Brain pericyte (primary cell): ENCODE measurements at places on chromosomes 3 and 15.

GRCh38 chr3:115239717-115240116, 92.6 kb upstream of the ZBTB20 start:
- DNase-seq, result peak; percentile 68

- no peak for DNase-seq
Observed at GRCh38 chr15:98085003-98085639, 124.6 kb downstream of the ARRDC4 start.

DNA sequence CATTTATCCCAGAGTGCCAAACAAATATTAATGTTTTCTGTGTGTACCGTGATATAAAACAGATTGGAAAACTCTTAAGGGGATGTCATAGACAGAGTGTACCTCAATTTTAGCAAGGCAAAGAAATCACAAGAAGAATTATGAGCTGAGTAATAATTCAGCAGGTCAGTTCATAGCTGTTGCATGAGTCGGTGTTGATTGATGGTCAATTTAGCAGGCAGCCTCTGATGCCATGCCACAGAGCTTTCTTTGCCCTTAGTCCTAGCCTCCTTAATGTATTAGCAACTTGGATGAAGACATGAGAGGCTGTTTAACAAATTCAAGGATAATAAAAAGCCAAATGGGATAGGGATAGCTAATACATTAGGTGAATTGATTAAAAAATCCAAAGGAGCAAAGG, 6.8 kb downstream of the SLC35A5 start:
- no peak for DNase-seq

DNA sequence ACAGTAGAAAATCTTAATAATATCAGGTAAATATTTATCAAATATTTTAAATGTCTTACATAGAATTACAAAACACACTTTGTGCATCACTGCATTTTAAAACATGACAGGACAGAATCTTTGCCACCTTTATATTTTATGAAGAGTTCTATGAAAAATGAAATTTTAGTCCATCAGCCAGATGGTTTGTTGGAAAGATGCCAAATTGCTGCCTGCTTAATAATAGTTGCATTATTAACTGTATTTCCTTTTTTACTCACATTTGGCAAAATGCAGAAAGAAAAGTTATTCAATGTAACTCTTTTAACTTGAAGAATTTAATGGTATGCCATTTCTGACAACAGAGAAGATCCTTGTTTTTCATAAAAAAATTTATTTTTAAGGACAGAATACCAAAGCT, 1271.6 kb downstream of the NSUN3 start:
- DNase-seq, result no peak

GRCh38 chr3:11690863-11691766, 47.4 kb upstream of the VGLL4 start:
- DNase-seq, result no peak

GRCh38 chr15:27545494-27546255, 553.4 kb downstream of the OCA2 start:
- no peak for DNase-seq

- DNase-seq, result no peak
Observed at GRCh38 chr3:141659821-141660613, 78.1 kb upstream of the RNF7 start.

DNA sequence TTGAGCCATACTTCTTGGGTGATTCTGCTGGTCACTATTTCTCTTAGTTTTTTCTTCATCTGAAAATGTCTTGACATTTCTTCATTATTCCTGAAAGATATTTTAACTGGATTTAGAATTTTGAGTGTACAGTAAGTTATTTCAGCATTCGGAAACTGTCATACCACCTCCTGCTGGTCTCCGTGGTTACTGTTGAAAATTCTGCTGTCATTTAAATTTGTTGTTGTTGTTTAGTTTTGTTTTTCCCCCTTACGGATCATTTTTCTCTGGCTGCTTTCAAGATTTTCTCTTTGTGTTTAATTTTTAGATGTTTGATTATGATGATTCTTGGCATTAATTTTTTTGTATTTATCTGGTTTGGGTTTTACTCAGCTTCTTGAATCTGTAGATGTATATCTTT, 100.5 kb downstream of the CHRNA7 start:
- DNase-seq, result no peak

DNA sequence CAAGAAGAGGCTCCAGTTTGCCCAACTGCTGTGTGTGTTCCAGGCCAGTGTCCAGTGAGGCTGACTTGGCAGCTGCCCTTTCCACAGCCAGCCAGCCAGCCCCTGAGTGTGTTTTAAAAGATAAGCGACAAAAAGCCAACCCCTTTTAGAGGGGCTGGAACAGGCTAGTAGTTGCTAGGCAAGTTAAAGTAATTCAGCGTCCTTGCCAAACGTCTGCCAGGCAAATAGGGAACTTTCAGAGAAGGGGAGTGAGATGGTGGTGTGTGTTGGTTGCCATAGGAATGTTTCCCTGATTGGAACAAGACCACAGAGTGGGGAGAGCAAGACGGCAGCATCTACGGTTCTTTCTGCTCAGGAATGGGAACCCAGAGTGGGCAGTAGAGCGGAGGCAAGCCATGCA, 86.3 kb downstream of the TMEM108 start:
- no peak for DNase-seq

- DNase-seq, result no peak
Observed at GRCh38 chr3:173970281-173970680, 572.7 kb downstream of the NLGN1 start.

DNA sequence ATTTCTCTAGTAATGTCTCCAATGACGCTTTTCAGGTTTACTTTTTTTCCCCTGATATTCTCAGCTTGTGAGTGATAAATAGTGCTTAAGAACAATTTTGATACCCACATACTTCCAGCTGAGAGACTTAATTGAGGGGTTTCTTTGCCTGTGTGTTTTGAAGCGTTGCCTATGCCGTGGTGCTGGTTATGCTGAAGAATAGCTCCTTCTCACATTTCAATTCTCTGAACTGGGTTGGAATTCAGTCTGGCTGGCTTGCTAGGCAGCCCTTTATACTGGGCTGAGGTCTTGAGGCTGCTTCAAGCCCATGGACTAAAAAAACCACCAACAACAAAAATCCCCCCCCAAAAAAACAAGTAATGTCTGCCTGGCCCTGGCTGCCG, 87.4 kb downstream of the CHST2 start:
- DNase-seq, result no peak

DNA sequence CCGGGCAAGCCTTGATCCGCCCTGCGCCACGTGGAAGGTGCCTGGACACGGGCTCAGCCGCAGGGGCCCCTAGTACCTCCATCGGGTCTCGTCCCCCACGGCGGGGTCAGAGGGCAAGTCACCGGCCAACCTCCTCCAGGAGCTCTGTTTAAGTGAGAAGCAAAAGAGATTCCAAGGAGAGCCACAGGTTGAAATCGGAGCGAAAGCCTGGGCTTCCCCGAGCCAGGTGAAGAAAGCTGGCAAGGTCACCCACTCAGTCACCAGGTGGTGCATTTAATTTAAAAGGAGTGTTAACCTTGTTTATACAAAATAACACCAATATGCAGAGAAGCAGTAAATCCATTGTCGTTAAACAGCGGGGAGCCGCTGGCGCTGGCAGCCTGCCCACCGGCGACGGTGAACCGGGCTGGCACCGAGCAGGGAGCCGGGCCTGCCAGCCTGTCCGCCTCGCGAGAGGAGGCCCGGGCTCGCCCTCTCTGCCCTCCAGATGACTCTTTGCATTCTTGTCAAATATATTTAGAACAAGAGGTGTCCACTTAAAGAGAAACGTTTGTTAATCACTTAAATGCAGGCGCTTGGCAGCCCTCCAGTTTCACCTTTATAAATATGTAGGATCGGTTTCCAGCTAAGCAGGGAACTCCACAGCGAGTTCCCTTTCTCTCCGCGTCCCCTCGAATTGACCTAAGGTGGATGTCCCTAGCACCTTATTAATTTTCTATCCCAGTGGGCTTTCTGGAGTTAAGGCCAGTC, 277.3 kb upstream of the NR2F2 start:
- no peak for DNase-seq

DNA sequence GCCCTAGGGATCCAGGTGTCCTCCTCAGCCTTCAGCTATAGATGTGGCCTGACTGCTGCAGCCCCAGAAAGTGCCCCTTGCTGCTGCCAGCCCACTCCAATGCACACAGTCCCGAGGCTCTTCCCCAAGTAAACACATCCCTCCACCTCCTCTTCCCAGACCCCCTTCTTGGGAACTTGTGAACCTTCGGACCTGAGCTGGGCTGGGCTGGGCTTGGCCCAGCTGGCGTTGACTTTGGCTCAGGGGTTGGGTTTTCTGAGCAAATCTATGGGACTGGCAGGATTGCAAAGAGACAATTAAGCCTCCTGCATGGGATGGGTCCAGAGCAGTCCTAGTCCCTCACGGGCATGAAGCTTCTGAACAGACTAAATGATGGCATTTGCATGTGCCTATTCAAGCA, 14.7 kb downstream of the VIPR1 start:
- no peak for DNase-seq

DNA sequence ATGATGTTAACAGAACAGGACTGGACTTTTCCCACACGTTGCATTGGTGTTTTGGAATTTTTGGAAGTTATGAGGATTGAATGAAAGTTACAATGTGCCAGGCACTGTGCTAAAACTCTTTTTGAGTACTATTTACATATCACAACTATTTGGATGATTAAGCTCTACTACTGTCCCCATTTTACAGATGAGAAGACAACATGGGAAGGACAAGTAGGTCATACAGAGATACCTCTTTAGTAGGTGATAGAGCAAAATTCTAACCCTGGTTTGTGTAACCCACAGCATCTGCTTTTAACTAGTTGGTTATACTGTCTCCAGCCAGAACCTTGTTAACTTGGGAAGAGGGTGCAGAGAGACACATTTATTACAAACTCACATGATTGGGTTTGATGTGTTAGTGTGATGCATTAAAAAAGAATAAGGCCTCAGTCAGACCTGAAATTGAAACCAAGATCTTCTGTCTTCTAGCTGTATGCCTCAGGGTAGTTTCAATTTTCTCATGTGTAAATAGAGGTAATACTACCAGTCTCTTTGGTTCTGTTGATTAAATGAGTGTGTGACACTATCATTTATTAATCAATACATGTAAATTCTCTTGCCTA, 1.4 kb downstream of the NDUFB4 start:
- no peak for DNase-seq

- DNase-seq, result peak; percentile 42
Observed at GRCh38 chr15:85329561-85330422, 50.6 kb upstream of the AKAP13 start.

DNA sequence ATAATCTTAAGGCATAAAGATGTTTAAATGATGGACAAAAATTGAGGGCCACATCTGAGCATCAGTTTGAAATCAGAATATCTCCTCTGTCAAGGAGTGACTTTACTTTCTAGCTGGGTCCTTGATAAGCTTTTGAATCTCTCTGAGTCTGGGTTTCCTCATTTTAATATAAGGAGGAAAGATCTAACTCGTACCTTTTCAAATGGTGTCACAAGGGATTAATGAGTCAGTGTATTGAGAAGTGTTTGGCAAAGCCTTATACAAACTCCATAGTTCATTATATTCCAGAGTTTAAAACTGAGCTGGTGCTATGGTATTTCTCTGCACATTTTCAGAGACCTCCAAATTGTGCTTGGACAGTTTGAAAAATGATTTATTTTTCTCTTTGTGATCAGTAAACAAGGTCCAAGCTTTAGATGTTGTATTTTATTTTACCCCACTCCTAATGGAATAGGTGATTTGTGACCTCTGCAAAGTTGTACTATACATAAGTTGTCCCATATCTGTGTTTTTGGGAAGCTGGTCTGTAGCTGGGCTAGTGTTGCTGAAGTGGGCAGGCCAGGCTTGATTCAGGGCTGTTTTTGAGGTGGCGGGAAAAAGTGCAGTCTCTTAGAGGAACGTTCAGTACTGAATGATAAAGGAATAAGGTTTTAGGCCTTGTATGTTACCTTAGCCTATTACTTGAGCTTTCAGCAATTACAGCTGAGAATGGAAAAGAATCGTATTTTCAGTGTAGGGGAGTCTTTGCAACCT, 5.6 kb downstream of the FNDC3B start:
- no peak for DNase-seq

- no peak for DNase-seq
Observed at GRCh38 chr3:141710888-141711616, 27.0 kb upstream of the RNF7 start.

GRCh38 chr15:58136731-58137130, 1.4 kb upstream of the AQP9 start:
- DNase-seq, result no peak

DNA sequence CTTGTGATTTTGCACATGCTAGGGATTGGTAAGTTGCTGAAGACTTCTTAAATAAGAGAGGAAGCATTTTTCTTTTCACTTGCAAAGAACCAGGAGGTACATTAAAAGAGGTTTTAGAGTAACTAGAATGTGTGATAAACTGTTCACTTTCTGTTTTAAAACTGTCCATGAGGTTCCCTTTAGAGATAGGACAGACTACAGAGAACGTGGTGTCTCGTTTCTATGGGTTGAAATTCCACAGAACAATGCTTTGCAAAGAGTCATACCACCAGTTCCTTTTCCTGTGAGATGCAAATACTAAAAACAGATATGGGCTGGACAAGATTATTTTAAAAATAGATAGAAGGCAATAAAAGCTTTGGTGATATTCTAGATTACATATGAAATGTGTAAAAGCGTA, 372.8 kb downstream of the TIGIT start:
- DNase-seq, result no peak

DNA sequence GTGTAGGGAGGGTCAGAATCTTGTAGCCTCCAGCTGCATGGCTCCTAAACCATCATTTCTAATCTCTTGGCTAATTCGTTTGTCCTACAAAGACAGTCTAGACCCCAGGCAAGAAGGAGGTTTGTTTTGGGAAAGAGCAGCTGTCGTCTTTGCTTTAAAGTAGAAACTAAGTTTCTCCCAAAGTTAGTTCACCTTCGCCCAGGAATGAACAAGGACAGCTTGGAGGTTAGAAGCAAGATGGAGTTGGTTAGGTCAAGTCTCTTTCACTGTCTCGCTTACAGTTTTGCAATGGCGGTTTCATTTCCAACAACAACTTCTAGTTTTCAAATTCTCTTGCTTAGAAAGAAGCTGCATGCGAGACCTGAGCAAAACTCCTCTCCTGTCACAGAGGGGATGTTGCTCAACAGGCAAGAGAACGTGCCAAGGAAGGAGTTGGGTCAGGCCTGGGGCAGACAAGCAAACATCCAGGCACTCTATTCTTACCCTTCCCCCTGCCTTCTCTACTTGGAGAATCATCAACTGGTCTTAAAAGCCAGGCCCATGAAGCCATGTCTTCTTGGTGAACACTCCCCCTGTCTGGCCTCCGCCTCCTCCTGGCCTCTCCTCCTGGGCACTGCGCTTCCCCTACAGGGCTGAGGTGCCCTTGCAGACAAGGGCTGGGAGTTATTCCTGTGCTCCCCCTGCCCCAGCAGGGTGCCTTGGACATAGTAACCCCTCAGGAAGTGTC, 57.6 kb downstream of the TMEM44 start:
- no peak for DNase-seq

- no peak for DNase-seq
Observed at GRCh38 chr15:63797116-63797515, 36.6 kb downstream of the HERC1 start.

DNA sequence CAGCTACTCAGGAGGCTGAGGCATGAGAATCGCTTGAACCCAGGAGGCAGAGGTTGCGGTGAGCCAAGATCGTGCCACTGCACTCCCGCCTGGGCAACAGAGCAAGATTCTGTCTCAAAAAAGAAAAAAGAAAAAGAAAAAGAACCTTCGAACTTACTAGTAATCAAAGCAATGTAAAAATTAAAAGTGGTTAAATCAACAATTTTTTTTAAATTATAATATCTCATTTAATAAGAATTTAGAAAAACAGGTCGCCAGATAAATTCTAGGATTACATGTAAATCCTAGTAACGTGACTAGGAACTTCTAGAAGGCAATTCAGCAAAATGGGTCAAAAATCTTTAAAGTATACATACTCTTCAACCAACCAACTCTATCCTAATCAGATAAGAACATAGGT, 37.2 kb downstream of the GSK3B start:
- no peak for DNase-seq
